ENCODE measurements at places on chromosomes 7 and 10.

DNA sequence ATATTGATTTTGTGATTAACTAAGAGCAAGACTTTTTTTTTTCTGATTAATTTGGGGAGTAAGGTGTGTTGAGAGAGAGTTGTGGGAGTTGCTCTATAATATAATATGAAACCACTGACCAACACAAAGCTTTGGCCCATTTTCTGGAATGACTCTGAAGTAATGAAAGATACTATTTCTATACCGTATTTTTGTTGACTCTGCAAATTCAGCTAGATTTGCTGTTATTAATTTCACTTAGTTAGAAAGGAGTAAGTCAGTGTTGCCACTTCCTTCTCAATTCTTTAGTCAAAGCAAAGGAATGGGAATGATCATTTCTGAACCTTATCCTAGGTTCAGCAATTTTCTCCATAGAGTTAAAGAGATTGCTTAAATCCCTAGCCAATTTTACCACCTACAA is 313.0 kb upstream of the FZD1 start:
- DNase-seq, result no peak

- peak; percentile 72 for DNase-seq
Measured at GRCh38 chr10:69629897-69630650, at the start of gene FAM241B. Gene FAM241B (plus strand): TSS chr10:69630247. CDS start chr10:69631744, 1,497 bp downstream.

DNA sequence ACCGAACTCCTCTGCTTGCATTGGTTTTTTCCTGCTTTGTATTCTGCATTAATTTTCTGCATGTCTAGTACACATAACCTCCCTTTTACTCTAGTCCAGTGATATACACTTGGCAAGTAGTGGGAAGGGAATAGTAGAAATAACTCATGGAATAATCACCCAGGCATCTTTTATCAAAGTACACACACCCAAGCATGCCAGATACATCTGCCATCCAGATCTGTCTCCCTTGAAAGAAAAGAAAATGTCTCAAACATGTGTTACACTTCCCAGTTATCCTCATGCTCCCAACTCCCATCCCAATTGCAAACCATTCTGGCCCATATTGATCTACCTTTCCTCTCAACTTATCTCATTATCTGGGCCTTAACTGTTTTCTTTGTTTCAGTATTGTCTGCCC is 79.0 kb downstream of the PHYHIPL start:
- DNase-seq, result no peak

DNA sequence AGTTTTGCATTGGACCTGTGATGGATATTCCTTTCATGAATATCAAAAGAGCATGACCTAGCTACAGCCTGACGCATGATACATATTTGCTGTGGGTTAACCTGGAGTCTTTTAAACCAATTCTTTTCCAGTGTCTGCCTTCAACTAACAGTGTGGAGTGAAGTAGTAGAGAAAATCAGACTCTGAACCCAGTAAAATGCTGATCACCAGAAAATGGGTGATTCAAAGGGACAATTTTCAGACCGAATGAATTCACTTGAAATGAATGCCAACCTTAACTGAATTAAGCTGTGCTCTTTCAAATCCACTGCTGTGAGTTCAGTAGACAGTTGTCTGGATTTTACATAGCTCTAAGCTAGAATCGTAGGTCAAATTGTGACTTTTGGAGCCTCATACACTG is 123.0 kb downstream of the CDK14 start:
- DNase-seq, result no peak

DNA sequence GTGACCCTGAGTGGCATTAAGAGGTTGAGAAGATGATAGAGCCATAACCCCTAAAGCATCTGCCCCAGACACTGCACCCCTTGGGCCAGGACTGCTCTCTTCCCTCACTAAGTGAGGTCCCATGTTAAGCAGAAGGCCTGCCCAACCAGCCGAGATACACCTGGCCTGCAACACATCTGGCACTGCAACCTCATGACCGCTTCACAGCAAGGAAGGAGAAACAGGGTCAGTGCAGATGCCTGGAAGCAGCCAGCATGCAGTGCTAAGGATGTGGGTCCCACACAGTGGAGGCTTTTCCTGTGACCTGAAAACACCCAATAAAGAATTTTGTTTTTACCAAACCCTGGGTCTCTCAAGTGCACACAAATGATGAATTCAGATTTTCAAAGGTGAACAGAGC is 7.4 kb downstream of the NOD1 start:
- DNase-seq, result no peak

DNA sequence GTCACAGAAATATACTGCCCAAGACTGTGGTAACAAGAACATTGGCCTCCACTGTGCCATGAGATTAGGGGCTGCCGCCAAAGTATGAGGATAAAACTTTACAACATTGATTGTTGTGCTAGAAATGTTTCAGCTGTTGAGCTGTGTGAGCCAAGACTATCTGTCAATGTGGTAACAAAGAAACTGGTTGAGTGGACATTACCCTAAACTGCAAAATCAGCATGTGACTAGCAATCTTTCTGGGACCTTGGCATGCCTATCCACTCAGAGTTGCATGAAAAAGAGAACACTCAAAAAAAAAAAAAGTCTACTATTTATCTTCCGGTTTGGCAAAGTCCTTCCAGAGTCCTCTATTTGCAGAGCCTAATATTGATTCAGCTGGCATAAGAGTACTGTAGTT is 605.6 kb upstream of the CNTNAP2 start:
- DNase-seq, result no peak

- DNase-seq, result no peak
Measured at GRCh38 chr10:50653142-50653541, 29.4 kb upstream of the SGMS1 start.

GRCh38 chr7:157597562-157597961 is 260.8 kb downstream of the DNAJB6 start:
- no peak for DNase-seq

- no peak for DNase-seq
Measured at GRCh38 chr10:16732376-16732775, 84.8 kb downstream of the RSU1 start.

- no peak for DNase-seq
Measured at GRCh38 chr10:129382401-129382800, 84.6 kb upstream of the MGMT start.

DNA sequence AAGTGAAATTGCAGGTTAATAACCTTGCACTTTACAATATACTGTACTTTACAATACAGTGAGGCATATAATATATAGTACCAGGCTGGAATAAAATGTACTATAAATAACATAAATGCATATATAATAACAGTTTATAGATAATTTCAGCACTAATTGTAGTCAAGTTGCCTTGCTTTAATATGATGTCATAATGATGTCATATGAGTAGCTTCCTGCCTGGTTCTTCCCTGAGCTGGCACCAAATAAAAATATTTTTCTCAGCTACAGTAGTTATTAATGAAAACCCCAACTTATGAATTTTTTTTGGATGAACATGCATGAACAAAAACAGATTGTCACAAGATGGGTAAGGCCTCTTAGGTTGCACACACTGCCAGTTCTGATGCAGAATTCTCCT is 816.7 kb downstream of the XPNPEP1 start:
- no peak for DNase-seq

GRCh38 chr7:3497796-3498195 is 196.7 kb downstream of the SDK1 start:
- DNase-seq, result no peak

- DNase-seq, result no peak
Measured at GRCh38 chr7:133484086-133484485, 231.2 kb downstream of the EXOC4 start.

DNA sequence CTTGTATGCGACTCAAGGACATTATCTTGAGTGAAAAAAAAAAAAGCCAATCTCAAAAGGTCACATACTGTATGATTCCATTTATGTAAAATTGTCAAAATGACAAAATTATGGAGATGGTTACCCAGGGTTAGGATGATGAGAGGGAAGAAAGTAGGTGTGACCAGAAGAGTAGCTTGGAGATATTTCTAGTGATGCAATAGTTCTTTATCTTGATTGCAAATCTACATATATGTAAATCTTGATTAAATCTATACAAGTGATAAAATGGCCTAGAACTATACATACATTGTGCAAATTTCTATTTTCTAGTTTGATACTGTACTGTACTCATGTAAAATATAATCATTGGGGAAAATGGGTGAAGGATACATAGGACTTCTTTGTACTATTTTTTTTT is 4.6 kb downstream of the CEP41 start:
- no peak for DNase-seq

GRCh38 chr7:497946-498655 is 21.5 kb downstream of the PDGFA start:
- peak; percentile 3 for DNase-seq

- DNase-seq, result no peak
Measured at GRCh38 chr10:95860166-95860940, 47.4 kb upstream of the CC2D2B start.

GRCh38 chr10:94334857-94335256 is 27.9 kb downstream of the NOC3L start:
- DNase-seq, result no peak

- no peak for DNase-seq
Measured at GRCh38 chr10:94405406-94405805, 3.1 kb downstream of the TBC1D12 start.

- DNase-seq, result no peak
Measured at GRCh38 chr7:136588216-136588615, 280.2 kb upstream of the CHRM2 start.

DNA sequence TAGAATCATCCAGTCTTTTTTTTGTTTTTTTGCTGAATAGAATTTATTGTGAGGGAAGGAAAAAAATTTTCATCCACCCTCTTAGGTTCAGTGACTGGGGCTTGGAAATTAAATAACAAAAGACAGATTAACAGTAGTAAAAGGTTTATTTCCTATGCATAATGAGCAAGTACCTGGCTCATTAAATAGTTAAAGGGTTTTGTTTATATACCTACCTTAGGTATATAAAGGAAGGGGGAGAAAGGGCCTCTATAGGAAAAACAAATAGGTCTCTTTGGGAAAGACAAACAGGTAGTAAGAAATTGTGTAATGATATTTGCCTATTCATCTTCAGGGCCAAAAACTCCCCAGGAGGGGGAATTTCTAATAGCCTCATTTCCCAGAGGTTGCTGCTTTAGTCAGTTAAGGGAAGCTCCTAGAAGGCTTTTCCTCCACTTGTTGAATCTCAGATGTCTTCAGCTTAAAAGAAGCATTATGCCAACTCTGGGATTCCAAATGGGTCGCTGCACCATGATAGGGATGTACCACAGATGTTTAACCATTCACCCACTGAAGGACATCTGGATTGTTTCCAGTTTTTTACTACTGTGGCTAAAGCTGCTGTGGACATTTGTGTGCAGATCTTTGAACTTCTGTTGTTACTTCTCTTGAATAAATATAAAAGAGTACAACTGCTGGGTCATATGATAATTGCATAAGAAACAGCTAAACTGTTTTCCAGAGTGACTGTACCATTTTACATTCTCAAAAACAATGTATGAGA is 11.3 kb downstream of the ACADSB start:
- DNase-seq, result no peak

GRCh38 chr7:142969183-142969582 is 7.0 kb upstream of the KEL start:
- no peak for DNase-seq

- no peak for DNase-seq
Measured at GRCh38 chr10:56095506-56096225, 265.4 kb downstream of the ZWINT start.

DNA sequence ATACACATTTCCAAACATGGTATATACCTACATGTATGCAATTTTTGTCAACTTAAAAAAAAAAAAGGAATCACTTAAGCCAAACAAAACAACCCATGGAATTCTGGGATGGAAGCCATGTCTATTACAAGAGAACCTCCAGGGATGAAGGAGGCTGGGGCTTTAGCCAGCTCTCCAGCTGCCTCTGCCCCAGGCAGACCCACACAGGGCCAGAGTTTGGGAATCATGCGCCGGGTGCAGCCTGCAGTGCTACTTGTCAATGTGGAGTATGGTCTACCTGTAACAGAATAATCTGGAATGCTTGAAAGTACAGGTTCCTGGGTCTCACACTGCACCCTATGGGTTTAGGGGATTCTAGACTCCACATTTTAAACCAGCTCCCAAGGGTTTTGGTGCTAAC is 10.8 kb downstream of the ATP6V0E2 start:
- DNase-seq, result no peak

GRCh38 chr10:28171468-28172222 is 131.2 kb downstream of the MPP7 start:
- peak; percentile 24 for DNase-seq

Data from left colon (tissue), 2 donors.